ENCODE measurements at places on chromosomes 1 and 21.

DNA sequence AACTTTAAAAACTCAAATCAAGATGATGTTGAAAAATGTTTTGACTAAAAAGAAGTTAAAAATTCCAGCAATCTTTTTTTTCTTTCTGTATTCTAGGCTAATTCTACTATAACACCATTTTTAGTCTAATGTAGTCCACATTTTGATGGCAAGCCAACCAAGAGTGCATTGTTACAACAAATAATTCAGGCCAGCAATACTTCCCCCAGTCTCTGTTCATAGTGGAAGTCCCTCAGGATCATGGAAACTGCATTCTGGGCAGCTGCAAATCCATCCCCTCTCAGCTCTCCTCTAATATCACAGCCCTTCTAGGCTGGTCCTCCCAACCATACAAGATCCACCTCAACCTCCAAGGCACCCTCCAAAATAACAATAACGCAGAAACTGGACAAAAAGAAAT, 7.8 kb upstream of the CD58 start:
- DNase-seq: no peak

DNA sequence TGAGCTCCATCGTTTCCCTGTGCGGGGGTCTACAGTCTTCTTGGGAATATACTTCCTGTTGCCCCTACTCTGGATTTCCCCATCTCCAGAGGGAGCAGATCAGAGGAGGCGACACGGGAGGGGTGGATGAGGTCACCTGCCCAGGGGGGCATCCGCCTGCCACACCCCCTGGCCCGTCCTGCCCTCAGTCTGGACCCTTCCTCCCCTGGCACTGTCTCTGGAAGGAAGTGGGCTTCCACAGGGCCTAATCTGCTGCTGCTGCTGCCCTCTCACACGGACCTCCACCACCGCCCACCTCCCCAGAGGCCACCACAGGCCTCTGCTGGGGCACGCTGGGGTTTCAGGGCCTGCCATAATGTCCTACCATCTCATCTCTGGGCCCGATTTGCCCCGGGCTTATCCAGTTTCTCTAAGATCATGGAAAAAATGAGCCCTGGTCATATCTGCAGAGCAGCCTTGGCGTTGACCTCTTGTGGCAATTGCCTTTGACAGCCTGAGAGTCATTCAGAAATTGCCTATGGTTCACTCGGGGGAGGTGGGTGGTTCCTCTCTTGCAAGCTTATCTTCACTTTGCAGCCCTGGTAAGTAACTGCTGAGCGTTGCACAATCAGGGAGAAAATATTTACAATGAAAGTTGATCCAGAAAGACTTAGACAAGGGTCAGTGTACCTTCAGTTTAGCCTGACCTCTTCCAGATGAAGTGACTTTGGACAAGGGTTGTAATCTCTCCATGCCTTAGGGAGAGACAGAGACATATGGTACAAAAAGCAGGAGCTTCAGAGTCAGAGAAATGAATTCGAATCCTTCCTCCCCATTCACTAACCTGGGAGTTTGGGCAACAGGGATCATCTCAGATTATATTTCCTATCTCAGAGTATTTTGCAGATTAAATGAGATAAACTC, 252.4 kb downstream of the TOMM20 start:
- DNase-seq: no peak

DNA sequence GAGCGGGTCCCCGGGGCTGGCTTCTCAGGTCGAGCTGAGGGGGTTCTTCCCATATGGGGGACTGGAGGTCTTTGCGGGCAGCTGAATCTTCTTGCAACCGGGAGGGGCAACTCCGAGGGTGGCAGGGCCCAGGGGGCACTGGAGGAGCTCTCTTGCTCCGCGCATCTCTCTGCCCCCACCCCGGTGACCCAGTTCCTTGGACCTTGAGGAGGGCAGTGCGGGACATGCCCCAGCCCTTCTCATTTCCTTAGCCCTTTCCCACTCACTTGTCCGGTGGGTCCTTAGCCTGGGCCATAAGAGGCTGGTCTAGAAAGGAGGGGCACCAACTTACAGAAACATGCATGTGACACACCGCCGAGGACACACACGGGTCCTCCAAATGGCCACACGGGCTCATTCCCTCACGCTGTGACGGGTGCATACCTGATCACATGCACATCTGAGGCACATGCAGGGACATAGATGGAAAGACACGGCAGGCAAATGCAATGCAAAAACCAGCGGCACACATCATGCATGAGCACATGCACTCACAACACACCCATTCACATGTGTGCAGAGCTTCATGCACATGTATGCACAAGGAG, 630 bp downstream of the HPCA start:
- no peak for DNase-seq

- DNase-seq: no peak
These were observed 54.1 kb upstream of the ABCG1 start for GRCh38 chr21:42164818-42165217.

- DNase-seq: no peak
These were observed 10.1 kb downstream of the TMEM200B start for GRCh38 chr1:29113413-29114117.
